ENCODE measurements at places on chromosomes 16 and 17.
A peak's percentile ranks its signal among the peaks of the same experiment; 100 is the strongest.

- no peak for DNase-seq
Observed at GRCh38 chr17:45963889-45964288, 35.2 kb upstream of the STH start.

GRCh38 chr16:21116148-21116693, 34.4 kb downstream of the DNAH3 start:
- peak; percentile 30 for DNase-seq

- DNase-seq = peak; percentile 66
Observed at GRCh38 chr16:85935974-85936760, 37.2 kb downstream of the IRF8 start.

DNA sequence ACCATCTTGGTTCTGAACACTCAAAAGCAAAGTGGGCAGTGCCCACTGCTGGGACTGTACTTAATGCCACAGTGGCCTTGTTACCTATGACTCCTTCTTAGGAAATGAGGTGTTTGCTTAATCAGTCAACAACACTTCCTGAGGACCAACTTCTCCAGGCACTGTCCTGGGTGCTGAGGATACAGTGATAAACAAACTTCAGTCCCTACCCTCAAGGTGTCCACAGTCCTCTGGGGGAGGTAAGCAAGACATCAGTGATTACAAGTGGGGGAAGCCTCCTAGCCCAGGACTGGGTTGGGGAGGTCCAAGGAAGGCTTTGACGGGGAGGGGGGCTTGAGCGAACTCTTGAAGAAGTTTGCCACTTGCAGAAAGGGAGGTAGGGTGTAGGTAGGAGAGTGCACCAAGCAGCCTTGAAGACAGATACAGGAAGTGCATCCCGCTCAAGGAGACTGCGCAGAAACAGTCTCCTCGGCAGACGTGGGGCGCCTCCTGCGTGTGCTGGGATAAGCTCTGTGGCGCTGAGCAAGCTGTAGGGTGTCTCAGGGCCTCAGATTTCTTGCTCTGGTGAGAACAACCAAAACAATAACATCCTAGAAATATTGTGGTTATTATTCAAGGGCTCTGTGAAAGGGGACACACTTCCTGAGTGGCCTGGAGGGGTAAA, 2.6 kb upstream of the ABCC3 start:
- no peak for DNase-seq

DNA sequence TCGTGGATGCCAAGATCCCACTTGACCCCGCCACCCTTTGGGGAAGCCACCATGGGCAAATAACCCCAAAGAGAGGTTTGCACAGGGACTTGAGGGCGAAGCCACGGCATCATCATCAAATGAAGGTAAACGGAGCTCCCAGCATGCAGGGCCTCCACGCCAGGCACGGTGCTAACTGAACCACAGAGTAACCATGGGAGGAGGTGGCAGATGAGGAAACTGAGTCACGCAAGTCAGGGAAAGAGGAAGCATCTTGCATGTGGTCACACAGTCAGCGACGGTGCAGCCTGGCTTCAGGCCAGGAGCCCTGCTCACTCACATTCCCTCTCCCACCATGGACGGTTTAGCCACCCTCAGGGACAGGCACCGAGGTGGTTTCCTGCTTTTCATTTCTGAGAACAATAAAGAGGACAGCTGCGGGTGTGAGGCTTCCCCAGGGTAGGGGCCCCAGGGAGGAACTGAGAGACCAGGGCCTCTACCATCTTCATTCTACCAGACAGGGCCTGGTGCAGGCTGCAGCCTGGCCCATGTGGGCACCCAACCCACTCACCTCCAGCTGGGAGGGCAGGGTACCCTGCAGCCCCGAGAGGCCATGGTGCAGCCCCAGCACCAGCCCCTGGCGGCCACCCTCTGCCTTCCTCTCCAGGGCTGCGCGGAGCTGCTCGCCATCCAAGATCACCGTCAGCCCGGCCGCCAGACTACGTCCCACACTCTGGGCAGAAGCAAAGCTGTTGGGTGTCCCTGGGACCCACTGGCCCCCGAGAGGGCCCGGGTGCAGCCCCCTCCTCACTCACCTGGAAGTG, 78.3 kb downstream of the RMI2 start:
- DNase-seq = peak; percentile 26

All from inflammatory macrophage treated with lipopolysaccharide for 1 hour (primary cell).